Mesothelial cell of epicardium (in vitro differentiated cells): ENCODE measurements at places on chromosomes 16 and 17.

DNA sequence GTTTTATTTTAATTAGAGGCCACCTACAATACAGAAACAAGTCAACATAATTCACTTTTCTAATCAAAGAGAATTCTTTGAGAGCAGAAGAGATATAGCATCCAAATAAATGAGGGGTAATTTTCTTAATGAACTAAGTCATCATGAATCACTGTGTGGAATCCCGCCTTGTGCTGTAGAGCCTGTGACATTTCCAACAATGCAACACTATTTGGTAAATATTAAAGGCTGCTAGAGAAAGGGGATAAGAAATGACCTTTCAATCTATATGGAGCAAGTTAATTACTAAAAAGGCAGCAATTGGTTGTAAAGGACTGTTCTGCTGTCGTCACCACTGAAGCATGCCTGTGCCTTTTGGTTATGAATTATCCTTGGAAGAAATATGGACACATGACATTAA lies 345.7 kb upstream of the MAF start:
- H3K36me3 ChIP-seq: no peaks in the 10 kb centered on the region
- H3K27ac ChIP-seq: no peak overlapping the region
- no peak overlapping the region for H3K4me3 ChIP-seq

GRCh38 chr17:17728146-17728545 lies 46.9 kb downstream of the RAI1 start:
- H3K27me3 ChIP-seq: no peaks in the 10 kb centered on the region
- DNase-seq: no peak
- peak overlapping the region; percentile 81 for H3K27ac ChIP-seq
- no peak overlapping the region for H3K4me3 ChIP-seq
- H3K36me3 ChIP-seq: peaks cover 5% of the 10 kb centered on the region

DNA sequence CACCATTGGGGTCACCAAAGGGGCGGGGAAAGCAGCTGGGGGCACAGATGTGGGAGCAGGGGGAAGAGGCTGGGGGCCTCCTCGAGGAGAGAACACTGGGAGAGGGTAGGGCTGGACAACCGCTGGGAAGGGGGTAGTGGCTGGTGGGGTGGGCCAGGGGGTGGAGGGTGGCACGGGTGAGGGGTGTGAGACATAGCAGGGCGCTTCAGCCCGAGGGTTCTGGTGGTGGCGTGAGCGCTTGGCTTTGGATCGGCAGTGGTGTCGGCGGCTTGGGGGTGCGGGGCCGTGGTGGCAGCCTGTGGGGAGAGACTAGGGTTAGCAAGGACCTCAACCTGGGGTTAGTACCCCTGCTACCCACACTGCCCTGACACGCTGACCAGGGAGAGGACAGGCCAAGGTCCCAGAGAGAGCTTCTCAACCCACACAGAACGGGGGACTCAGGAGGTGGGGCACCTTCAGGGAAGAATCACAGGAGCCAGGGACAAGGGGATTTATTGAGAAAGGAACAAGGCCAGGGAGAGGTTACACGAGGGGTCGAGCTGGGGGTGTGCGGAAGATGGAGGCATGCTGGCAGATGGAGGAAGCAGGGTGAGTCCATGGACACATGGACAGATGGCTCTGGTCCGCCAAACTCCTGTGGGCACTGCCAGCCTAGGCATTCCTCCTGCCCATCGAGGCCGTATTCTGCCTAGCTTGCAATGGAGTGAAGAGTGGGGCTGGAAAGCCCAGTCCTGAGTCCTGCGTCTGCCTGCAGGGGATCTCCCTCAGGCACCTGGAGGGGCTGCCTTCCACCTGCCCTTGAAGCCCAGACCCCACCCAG lies 8.4 kb downstream of the PER1 start:
- peaks cover 42% of the 10 kb centered on the region for H3K36me3 ChIP-seq
- H3K27me3 ChIP-seq: no peaks in the 10 kb centered on the region
- DNase-seq: no peak
- H3K4me1 ChIP-seq: no peaks in the 10 kb centered on the region

GRCh38 chr17:28892024-28892423 lies 5.5 kb downstream of the FLOT2 start:
- H3K36me3 ChIP-seq: peaks cover 3% of the 10 kb centered on the region
- no peak for DNase-seq
- H3K27me3 ChIP-seq: no peaks in the 10 kb centered on the region
- no peak overlapping the region for H3K4me3 ChIP-seq
- H3K27ac ChIP-seq: no peak overlapping the region

GRCh38 chr17:6496116-6496481 lies 51.8 kb downstream of the PIMREG start:
- H3K4me3 ChIP-seq: peak overlapping the region; percentile 17
- no peak for DNase-seq
- no peak overlapping the region for H3K27ac ChIP-seq

DNA sequence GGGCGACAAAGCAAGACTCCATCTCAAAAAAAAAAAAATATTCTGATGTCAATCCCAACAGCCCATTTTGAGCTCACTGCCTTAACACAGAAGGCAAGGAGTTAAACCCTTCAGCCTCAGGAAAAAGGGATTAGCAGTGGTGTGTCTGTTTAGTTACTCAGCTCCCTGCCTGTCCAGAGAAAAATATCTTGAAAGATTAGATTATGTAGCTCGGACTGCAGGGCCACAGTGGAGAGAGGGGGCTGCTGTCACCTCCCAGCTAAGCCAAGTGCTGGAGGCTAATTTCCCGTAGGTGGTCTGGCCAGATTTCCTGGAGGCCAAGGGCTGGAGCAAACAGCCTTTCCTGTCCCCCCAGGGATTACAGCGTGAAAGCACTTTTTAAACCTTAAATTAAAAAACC lies 50.3 kb downstream of the C16orf95 start:
- H3K4me3 ChIP-seq: no peak overlapping the region
- DNase-seq: no peak
- peaks cover 32% of the 10 kb centered on the region for H3K27me3 ChIP-seq
- H3K4me1 ChIP-seq: peaks cover 5% of the 10 kb centered on the region

- H3K4me1 ChIP-seq: peaks cover 4% of the 10 kb centered on the region
- no peak for DNase-seq
- H3K27me3 ChIP-seq: no peaks in the 10 kb centered on the region
- H3K4me3 ChIP-seq: no peak overlapping the region
- H3K36me3 ChIP-seq: peaks cover 37% of the 10 kb centered on the region
These were observed 22.1 kb downstream of the VAC14 start for GRCh38 chr16:70778901-70779309.

DNA sequence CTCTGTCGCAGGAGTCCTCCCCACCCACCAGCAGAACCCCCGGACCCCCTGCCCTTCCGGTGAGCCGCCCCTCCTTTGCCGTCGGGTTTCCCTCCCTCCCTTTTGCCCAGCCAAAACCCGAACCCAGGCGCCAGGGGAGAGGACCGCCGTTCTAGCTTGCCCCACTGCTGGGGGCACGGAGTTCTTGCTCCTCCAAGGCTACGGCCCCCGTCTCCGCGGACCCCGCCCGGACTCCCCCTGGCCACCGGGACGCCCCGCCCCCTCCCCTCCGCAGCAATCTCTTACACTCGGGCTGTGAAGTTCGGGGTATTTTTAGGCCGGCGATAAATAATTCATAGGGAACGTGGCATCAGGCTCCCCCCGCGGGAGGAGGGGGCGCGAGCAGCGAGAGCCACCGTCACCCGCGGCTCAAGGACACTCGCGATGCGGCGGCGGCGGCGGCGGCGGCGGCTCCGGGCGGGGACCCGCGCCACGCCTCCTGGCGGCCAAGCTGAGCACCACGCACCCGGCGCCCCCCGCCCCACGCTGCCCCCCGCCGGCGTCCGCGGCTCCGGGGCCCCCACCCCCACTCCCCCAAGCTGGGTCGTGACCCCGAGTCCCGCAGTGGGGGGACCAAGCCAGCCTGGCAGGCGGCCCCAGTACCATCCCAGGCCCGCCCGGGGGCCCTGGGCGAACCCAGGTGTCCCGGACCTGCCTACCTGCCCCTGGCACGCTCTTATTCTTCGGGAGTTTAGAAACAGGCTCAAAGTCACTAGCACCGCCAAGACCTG lies at the start of gene GRIN2C:
GRIN2C (minus strand) TSS at position 427 of the 770 bp plus-strand sequence. CDS start 4,793 bp downstream, outside the sequence.
- H3K36me3 ChIP-seq: peaks cover 5% of the 10 kb centered on the region
- H3K4me1 ChIP-seq: peaks cover 7% of the 10 kb centered on the region
- H3K4me3 ChIP-seq: peak within 1 kb of the TSS; percentile 56
- H3K27ac ChIP-seq: no peak within 1 kb of the TSS
- DNase-seq: no peak

- no peaks in the 10 kb centered on the region for H3K36me3 ChIP-seq
- no peak for DNase-seq
- peaks cover 7% of the 10 kb centered on the region for H3K27me3 ChIP-seq
- H3K4me1 ChIP-seq: no peaks in the 10 kb centered on the region
- H3K4me3 ChIP-seq: no peak overlapping the region
These were observed 396.7 kb upstream of the MAF start for GRCh38 chr16:79997257-79997656.

- no peak for DNase-seq
- no peak overlapping the region for H3K4me3 ChIP-seq
- H3K27me3 ChIP-seq: peaks cover 12% of the 10 kb centered on the region
- no peaks in the 10 kb centered on the region for H3K36me3 ChIP-seq
- H3K4me1 ChIP-seq: no peaks in the 10 kb centered on the region
These were observed 312.2 kb downstream of the RBFOX1 start for GRCh38 chr16:7644811-7645210.

- no peak overlapping the region for H3K4me3 ChIP-seq
- no peaks in the 10 kb centered on the region for H3K4me1 ChIP-seq
- no peak for DNase-seq
- no peaks in the 10 kb centered on the region for H3K36me3 ChIP-seq
- no peaks in the 10 kb centered on the region for H3K27me3 ChIP-seq
These were observed 223.9 kb upstream of the WSB1 start for GRCh38 chr17:27069842-27070508.
